ENCODE measurements at places on chromosomes 4 and X.

- no peak for DNase-seq
Observed at GRCh38 chrX:2474963-2475726, 25.6 kb downstream of the DHRSX start.

GRCh38 chrX:32998776-32999175 lies 212.6 kb downstream of the DMD start:
- no peak for DNase-seq

GRCh38 chr4:21415728-21416127 lies 532.8 kb downstream of the KCNIP4 start:
- no peak for DNase-seq

DNA sequence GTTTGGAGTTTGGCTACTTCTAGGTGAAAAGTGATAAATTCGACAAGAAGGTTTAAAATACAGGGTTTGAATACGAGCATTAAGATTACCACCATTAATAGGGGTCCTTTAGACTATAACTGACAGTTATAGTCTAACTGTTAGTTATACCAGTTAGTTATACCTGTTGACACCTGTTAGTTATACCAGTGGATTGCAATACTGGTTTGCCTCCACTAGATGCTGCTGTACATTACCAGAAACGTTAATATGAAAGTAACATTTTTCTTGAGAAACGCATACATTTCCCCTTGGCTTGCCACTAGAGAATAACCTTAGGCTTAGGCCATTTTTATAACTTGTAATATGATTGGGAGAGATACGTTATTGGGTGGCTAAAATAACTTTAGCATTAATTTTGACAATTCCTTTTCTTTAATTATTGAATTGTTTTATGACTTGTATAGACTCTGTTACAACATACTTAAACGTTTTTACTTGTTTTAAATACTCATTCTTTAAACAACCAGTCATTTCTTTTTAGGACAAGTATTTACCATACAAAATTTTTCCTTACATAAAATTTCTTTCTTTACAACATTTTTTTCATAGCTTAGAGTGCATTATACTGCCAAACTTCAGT lies 911.2 kb downstream of the FSTL5 start:
- DNase-seq: peak; percentile 69

- DNase-seq: no peak
Observed at GRCh38 chr4:2964706-2965258, 1.4 kb downstream of the GRK4 start.

DNA sequence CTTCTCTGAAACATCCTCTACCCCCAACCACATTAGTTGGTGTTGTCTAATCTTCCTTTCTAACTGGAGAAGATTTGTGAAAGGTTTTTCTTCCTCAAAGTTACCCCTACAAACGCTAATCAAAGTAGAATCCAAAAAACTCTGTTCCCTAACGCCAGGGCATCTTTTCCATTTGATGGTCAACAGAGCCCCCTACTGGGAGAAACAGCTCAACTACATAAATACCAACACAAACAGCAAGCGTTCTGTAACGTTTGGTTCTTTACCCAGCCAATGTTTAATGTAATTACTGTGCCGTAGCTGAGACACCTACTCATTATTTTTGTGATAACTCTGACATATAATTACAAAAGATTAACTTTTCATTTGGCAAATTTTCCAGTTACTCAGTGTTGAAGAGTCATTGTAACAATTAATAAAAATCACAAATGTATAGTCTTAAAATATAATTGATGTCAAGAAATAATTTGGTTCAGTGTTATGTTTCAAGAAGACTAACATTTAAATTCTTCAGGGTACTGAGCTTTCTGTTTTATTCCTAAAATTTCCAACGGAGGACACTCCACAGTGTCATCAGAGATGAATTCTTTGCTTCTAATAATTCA lies 94.9 kb upstream of the TBC1D9 start:
- peak; percentile 87 for DNase-seq

DNA sequence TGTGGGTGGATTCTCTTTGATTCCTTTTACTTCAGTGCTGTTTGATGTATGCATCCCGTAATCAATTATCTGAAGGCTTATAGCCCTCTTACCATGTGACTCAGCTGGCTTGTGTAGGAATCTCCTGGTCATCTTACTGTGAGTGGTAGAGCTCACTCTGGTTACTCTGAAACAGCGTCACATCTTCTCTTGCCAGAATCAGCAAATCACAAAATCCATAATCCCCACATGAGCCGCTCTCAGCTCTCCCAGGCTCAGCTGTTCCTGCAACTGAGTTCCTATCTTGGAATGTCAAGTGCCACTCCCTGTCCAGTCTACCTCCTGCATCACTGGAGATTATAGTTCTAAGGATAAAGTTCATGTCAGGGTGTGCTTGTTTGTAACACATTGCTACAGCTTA lies 278.0 kb downstream of the FBXO8 start:
- DNase-seq: no peak

DNA sequence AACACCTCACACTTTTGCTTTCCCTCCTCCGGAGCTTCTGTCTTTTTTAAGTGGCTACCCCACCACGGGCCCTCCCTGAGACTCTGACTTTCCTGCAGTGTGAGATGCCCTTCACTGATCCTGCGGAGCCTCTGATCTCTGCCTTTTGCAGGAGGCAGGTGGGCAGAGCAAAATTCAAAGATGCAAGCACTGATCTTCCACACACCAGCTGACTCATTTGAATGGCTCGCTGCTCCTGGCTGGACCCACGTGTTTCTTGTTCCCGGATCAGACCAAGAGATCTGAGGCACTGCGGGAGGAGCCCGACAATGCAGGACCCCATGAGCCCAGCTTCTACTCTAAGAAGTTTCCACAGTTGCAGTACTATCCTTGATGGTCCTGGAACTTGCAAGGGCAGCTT lies 1607.9 kb upstream of the TENM3 start:
- no peak for DNase-seq

- peak; percentile 71 for DNase-seq
Observed at GRCh38 chr4:150010525-150011126, 67.6 kb upstream of the DCLK2 start.

DNA sequence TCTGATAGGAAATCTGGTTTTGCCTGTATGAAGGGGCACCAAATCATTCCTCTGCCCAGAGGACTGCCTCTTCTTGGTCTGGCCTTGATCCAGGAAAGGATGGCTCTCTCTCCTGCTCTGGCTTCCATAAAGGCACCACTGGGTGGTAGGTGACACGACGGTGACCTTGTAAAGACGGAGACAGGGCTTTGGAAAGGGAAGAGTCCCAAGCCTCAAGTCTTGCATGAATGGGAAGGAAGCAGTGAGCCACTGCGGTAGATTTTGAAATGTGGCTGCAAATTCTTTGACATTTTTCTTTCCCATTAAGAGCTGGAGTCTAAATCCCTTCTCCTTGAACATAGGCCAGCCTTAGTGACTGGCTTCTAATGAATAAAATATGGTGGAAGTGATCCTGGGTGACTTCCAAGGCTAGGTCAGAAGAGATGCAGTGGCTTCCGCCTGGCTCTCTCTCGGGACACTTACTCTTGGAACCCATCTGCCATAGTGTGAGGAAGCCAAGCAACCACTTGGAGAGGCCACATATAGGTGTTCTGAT lies 347.4 kb downstream of the BCOR start:
- no peak for DNase-seq

DNA sequence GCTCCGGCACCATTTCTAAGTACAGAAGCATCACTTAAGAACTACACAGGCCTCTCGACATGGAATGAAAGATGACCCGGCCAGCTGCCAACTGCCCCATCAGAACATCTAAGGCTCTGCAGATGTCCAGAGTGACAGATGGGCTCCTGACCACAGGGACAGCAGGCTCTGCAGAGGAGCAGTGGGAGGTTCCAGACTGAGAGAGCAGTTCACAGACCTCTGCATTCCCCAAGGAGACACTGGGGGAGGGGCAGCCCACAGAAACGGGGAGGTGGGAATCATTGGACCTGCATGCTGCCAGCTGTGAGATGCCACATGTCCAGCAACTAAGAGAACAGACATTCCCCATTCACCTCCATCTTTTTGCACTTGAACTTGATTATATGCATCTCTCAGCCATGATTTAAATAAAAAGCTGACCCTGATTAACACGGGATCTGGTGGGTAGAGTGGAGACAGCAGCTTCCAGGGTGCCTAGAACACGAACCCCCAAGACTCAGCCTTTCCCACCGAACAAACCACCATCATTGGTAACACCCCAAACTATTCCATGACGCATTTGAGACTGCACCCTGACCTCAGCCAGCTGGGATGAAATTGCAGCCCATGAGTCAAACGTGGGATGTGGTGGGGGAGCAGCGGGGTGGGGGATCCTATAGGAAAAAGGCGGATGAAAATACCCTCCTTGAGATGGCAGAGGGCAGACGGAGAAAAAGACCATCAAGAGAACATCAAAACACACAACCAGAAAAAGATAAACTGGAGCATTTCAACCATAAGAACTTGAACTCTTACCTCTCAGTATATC lies 47.2 kb downstream of the AFAP1 start:
- no peak for DNase-seq

DNA sequence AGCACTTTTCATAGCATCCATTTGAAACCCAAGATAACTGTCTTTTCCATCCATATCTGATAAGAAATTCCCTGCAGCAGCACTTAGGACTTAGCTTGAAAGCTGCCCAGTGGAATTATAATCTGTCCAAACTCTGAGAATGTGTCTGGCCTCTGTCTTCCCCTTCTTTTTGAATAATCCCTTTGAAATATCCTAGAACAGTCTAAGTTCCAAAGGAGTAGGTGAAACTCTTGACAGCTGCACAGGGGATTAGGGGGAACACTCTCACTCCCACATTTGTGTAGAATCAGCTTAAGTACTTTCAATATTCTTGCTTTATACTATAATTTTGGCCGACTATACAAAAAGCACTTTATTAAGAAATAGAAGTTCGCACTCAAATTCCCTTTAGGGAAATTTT lies 157.7 kb downstream of the PAPSS1 start:
- no peak for DNase-seq

DNA sequence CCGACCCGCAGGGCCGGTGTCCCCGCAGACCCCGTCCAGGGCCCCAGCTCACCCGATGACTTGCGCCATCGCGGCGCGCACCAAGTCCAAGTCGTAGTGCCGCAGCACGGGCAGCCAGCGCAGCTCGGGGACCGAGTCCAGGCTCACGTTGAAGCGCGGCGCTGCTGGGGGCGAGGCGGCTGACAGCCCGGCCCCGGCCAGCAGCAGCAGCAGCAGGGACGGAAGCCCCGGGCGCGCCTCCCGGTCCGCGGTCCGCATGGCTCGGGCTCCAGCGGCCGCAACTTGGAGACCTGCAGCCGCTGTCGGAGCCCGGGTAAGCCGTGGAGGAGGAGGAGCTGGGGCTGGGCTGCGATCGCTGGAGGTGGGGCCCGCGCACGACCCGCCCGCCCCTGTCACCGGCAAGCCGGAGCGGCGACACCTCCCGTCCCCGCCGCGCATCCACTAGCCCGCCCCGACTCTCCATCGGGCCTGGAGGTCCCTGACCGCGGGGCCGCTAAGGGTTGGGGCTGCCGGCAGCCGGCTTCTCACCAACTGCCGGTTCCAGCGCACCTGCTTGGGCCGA lies at the start of gene NAAA:
TSS of gene NAAA (minus strand) at position 322 of the 562 bp plus-strand sequence. CDS start at position 258, 64 bp downstream.
- no peak for DNase-seq

DNA sequence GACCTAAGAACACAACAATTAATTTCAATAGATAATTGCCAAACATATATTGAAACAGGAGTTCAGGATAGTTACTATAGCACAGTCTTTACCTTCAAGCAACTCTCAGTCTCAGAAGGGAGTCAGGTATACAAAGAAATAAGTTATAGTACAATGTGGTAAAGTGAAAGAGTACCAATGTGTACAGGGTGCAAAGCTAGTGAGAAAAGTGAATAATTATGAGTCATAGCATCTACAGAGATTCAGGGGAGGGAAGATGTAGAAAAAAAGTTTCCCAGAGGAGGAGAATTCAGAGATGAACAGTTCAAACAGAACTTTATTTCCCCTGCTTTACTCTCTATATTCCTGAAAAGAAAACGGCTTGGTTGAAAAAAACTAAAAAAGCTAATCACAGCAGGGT lies 22.7 kb upstream of the DKK2 start:
- no peak for DNase-seq

GRCh38 chr4:165375465-165375864 lies 3.3 kb upstream of the CPE start:
- no peak for DNase-seq

- DNase-seq: no peak
Observed at GRCh38 chr4:35494955-35495354, 749.4 kb downstream of the ARAP2 start.

- peak; percentile 42 for DNase-seq
Observed at GRCh38 chrX:76202471-76202870, 29.6 kb downstream of the PBDC1 start.

DNA sequence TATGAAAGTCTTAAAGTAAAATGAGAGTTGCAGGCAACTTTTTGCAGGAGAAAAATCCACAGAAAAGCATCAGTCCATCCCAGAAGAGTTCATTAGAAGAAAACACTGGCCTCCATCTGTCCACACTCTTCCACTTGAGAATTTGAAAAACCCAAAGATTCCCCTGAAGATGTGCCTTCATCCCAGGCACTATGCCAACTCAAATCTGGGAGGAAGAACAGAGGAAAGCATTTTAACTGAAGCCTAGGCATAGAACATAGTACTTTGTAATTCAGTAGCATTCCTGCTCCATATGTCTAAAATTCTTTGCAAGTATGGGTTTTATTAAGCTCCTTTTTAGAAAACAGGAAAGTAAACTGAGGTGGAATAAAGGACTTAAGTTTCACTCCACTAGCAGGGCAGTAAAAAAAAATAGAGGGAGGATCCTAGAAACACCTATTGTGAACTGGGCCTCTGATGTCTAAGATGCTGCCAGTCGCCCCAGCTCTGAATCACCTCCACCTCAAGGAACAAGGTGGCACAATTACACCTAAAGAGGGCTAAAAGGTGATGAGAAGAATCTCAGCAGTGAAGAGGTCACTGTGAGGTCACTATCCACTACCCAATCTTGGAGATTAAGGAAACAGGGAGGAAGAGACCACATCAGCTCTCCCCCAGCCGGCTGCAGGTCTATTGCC lies 141.9 kb upstream of the FAM241A start:
- DNase-seq: no peak

DNA sequence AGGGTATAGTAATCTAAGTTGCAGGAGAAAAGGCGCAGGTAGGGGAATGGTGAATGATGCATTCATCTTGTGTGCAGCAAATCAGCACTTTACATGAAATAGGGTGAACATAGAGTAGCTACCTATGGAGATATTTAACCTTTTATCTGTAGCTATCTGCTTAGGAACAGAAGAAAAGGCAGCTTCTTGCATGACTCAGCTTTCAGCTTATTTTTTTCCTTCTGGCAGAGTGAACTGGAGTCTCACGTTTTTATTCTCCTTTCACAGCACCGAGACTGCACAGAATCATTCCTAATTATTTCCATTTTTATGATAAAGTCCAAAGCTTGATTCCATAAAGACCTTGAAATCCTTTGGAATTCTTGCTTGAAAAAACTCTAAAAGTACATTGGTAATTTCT lies 4.8 kb upstream of the SCOC start:
- DNase-seq: no peak

GRCh38 chrX:4315891-4316290 lies 602.4 kb upstream of the PRKX start:
- no peak for DNase-seq

DNA sequence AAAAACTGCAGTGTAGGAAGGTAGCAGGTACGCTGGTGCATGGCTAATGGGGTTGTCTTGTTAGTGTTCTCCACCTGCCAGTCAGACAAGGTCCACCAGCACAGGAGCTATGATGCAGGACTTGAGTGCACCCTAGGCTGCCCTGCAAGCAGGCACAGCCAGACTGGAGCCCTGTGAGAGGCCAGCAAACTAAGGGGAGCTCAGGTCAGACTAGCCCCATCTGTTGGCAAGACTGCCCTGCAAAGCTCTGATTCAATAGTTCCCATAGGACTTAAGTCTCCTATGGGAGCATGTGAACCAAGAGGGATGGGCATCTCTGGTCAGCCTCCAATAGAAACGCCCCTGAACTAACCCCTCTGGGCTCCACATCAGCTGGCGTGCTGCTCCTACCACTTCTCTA lies 1307.3 kb downstream of the C4orf33 start:
- DNase-seq: no peak
